Thoracic aorta (tissue), 2 donors: ENCODE measurements at places on chromosomes 12 and 14. TPM values are rescaled to one million over a fixed set of nuclear protein-coding genes. Genes with fewer than 3 reads are reported as not detected.

The TMEM116 gene
- 13.9 TPM for total RNA-seq

The CCDC196 gene
- not detected for total RNA-seq

The HCAR1 gene
- not detected for total RNA-seq

The RDH11 gene
- 43.2 TPM for total RNA-seq

The RD3L gene
- not detected for total RNA-seq
